ENCODE measurements at places on chromosomes 7 and 10.

DNA sequence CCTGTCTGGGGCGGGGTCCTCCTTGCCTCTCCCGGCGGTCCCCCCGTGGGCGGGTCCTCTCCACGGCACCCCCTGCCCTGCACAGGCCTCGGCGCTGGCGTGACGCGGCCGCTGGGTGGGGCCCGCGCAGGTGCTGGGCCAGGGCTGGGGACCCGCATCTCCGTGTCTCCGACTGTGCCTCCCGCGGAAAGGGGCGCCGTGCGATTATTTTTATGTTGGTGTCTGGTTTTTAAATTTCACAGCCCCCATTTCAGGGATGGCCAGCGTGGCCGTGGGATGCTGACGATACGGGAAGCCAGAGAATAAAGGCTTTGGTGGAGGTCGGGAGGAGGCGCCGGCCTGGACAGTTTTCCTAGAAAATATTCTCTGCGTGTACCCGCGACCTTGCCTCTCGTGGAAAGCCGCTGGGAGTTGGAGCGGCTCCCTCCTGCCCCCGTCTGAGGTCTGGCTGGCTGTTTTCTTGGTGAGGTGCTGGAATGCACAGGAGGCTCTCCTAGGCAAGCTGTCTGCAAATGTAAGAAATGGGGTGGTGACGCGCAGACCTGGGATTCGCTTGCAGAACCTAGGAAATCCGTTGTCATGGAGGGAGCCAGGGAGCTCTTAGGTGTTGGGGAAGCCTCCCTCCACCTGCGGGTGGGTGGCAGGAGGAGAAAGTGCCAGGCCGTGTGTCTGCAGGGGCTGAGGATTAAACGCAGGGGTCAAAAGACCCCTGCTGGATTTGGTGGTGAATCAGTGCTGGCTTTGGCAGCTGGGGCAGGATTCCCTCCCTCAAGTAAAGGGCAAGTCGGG, 28.7 kb upstream of the JAKMIP3 start:
- no peak for DNase-seq

DNA sequence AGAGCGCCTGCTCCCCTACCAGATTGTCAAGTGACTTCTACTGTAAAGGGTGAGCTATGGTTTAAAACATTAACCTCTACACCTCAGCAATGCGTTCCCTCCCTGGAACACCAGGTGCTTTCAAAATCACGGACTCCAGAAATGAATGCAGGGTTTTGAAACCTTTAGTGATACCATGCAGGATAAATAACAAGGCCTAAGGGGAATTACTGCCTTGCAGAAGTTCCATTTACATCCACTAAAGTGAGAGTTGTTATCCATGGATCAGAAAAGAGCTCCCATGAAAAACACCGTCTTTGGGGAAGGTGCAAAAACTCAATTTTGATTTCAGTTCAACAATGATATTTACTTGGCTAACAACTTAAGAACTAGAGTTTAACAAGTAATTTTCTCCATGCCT, 4.0 kb downstream of the FZD8 start:
- no peak for DNase-seq

DNA sequence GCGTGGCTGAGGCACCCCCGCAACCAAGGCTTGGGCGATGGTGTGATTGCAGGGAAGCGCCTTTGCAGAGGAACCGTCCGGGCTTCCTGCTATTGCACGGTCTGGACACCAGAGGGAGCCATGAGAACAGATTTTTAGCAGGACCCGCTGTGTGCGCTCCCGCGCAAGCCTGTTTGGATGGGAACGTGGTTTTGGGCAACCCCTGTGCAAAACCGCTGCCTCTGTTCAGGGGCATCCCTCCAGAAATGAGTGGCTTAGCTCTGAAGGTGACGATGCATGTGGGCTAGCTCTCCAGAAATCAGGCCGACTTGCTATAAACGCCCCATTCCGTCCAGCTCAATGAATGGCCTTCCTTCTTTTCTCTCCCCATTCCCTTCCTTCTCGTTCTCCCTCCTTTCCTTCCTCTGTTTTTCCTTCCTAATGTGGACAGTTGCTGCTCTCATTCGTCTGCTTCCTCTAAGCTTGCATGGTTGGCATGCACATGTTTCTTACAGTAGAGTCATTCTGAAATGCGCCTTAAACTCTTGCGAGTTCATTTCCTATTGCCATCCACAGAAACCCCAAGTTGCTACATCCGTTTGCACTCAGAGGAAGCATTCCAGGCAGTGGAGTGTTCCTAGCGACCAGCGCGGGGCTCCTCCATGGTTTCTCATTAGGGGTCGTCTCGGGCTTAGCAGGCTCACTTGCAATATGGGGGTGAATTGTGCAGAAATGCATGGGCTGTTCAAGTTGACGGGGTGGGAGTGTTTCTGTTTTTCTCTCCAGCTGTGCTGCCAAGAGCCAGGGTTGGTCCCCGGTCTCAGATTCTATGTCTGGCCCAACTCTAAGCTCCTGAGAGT, 302.5 kb upstream of the GALNT17 start:
- peak; percentile 24 for DNase-seq

- no peak for DNase-seq
Measured at GRCh38 chr10:51789118-51789517, 89.7 kb upstream of the CSTF2T start.

DNA sequence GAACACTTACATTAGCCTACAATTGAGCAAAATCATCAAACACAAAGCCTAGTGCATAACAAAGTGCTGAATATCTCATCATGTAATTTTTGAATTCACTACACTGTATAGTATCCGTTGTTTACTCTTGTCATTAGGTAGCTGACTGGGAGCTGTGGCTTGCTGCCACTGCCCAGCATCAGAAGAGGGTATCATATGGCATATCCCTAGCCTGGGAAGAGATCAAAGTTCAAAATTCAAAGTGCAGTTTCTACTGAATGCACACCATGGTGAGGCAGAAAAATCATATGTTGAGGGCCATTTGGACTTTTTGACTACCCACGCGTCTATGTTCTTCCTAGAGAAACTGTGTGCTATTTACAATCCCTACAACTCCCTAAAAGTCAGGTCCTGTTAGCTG, 7.5 kb upstream of the ZC3HAV1 start:
- no peak for DNase-seq

DNA sequence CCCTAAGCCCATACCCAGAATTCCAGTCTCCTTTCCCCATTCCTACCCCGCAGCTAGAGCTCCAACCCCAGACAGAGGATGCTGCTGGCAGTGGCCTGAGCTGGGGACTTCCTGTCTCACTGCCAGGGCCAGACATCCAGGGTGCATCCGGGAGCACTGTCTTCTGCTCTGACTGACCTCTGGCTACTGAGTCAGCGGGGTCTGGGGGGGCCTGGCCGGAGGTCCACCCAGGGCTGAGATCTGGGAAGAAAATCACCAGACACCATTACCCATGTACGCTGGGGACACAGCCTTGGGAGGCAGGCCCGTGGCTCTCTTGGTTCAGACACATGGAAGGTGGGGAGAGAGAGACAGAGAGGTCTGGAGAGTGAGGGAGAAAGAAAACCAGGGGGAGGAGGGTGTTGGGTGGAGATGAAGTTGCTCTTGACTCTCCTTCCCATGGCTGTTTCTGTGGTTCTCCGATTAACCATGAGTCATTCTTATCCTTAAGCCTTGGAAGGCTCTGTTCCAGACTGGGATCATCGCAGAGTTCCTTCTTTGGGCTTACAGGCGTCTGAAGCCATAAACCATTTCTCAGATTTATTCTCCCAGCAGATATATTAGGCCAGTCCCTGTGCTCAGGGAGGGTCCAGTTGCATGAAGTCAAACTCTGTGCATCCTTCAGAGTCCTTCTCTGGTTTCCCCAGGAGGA, 23.6 kb downstream of the TSPAN15 start:
- peak; percentile 33 for DNase-seq

GRCh38 chr10:7587168-7587864, 79.5 kb downstream of the ITIH5 start:
- DNase-seq, result no peak

GRCh38 chr7:47936323-47936722, 11.9 kb downstream of the PKD1L1 start:
- DNase-seq, result no peak

GRCh38 chr7:15407910-15408309, 153.9 kb downstream of the AGMO start:
- DNase-seq, result peak; percentile 83

- DNase-seq, result no peak
Measured at GRCh38 chr7:44057849-44058758, 7.3 kb downstream of the PGAM2 start.

- no peak for DNase-seq
Measured at GRCh38 chr7:128795129-128795528, 3.4 kb downstream of the CCDC136 start.

GRCh38 chr7:151736403-151736909, 140.5 kb downstream of the PRKAG2 start:
- peak; percentile 92 for DNase-seq

GRCh38 chr7:117605712-117606111, 125.9 kb downstream of the CFTR start:
- no peak for DNase-seq

All from endothelial cell of umbilical vein (primary cell).